ENCODE measurements at places on chromosomes 2 and 18. TPM values are rescaled to one million over a fixed set of nuclear protein-coding genes. Genes with fewer than 3 reads are reported as not detected.

Gene TUBA4B
- not detected for total RNA-seq

Gene UGT1A7
- total RNA-seq: 20.3 TPM

Gene ZNF512
- total RNA-seq: 40.6 TPM

Gene PREB
- 36.2 TPM for total RNA-seq

Gene MROH2A
- total RNA-seq: 2.9 TPM

Gene ANKRD30BL
- not detected for total RNA-seq

DNA sequence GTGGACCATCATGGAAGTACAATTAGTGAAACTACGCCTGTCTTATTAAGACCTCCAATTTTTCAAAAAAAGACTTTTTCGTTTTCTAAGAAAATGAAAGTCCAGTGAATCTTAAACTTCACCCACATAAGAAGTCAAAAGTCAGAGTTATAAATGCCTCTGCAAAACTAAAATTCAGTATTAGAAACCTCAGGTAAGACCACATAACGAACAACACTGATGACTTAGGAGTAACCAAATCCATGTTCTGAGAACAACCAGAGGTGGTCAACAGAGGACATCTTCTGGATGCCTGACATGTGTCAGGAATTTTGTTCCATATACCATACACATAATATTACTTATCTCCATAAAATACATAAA, 62.4 kb downstream of the RPL31 start:
- peaks cover 18% of the 10 kb centered on the region for H3K4me1 ChIP-seq
- H3K4me3 ChIP-seq: no peak overlapping the region
- H3K27ac ChIP-seq: peak overlapping the region; percentile 66

DNA sequence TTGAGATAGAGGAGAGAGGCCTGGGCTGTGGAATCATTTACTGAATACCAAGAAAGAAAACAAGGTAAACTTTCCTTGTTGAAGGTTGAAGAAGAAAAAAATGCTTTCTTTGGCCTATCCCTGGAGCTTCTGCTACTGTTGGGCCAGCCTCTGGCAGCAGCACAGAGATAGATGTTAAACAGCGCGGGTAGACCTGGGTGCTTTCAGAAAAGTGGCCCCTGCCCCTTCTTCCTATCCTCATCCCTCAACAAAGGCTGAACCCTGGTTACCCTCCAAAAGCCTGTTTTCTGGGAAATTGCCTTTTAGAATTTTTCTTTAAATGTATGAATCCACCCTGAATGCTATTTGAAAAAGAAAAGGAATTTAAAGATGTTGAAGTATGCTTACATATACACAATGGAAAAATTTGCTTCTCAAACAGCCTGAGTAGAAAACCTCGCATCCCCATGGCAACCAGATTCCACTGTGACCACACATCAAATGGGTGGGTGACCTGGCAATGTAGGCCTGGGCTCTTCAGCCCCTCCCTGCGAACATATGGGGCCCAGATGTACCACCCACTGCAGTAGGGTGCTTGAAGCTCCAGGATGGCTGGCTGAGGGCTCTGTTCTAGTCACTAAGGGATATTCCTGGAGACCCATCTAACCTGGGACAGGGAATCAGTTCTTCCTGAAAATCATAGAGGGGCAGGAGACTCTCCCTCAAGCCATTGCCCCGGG, 23.4 kb upstream of the CHRNA1 start:
- no peaks in the 10 kb centered on the region for H3K36me3 ChIP-seq
- no peak for DNase-seq
- no peaks in the 10 kb centered on the region for H3K27me3 ChIP-seq
- H3K4me3 ChIP-seq: no peak overlapping the region
- H3K4me1 ChIP-seq: no peaks in the 10 kb centered on the region

GRCh38 chr2:221200184-221200839, 371.8 kb downstream of the EPHA4 start:
- no peaks in the 10 kb centered on the region for H3K27me3 ChIP-seq
- H3K4me3 ChIP-seq: no peak overlapping the region
- DNase-seq: no peak
- no peak overlapping the region for H3K27ac ChIP-seq

- no peaks in the 10 kb centered on the region for H3K27me3 ChIP-seq
- no peak for DNase-seq
- no peaks in the 10 kb centered on the region for H3K36me3 ChIP-seq
- no peaks in the 10 kb centered on the region for H3K4me1 ChIP-seq
- H3K27ac ChIP-seq: no peak overlapping the region
- no peak overlapping the region for H3K4me3 ChIP-seq
Observed at GRCh38 chr2:151114874-151115273, 146.8 kb downstream of the RBM43 start.

DNA sequence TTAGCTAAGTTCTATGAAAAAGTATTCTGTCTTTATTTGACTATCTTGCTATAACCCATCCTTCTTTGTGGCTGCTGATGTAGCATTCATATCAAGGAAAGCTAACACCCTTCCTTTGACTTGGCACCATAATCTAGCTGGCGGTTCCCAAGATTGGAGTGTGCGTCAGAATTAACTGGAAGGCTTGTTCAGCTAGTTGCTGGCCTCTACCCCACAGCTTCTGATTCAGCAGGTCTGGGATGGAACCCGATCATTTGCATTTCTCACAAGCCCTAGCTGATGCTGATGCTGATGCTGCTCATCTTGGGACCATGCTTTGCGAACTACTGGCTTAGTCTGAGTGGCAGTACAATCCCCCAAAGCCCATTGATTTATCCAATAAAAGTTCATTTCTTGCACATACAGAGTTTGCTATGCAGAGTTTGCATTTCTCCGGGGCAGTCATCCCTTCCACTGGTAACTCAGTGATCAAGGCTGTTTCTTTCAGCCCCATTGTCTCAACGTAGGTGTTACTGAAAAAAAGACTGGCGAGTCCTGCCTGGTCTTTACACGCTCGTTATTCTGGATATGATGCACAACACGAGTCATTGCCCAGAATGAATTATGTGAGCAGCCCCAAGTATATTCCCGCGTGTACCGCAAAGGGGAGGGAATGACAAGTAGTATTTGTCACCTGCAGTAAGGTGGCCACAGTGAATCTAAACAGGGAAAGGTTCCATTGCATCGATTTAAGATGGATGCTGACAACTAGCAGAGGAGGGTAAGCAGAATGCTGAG, 96.5 kb downstream of the ZNF532 start:
- no peaks in the 10 kb centered on the region for H3K36me3 ChIP-seq
- no peaks in the 10 kb centered on the region for H3K4me1 ChIP-seq
- no peak for DNase-seq
- H3K27ac ChIP-seq: no peak overlapping the region

- H3K27me3 ChIP-seq: no peaks in the 10 kb centered on the region
- H3K36me3 ChIP-seq: peaks cover 9% of the 10 kb centered on the region
- H3K4me1 ChIP-seq: peaks cover 17% of the 10 kb centered on the region
- no peak for DNase-seq
- no peak overlapping the region for H3K4me3 ChIP-seq
- no peak overlapping the region for H3K27ac ChIP-seq
Observed at GRCh38 chr2:17757321-17757720, 3.4 kb downstream of the GEN1 start.

- H3K27ac ChIP-seq: no peak overlapping the region
- H3K27me3 ChIP-seq: no peaks in the 10 kb centered on the region
- no peak for DNase-seq
- no peaks in the 10 kb centered on the region for H3K36me3 ChIP-seq
- no peaks in the 10 kb centered on the region for H3K4me1 ChIP-seq
Observed at GRCh38 chr2:74759986-74760385, 73.9 kb upstream of the HK2 start.

- H3K36me3 ChIP-seq: no peaks in the 10 kb centered on the region
- H3K4me3 ChIP-seq: no peak overlapping the region
- no peaks in the 10 kb centered on the region for H3K4me1 ChIP-seq
- no peak overlapping the region for H3K27ac ChIP-seq
- H3K27me3 ChIP-seq: no peaks in the 10 kb centered on the region
- no peak for DNase-seq
Observed at GRCh38 chr18:76613755-76614120, 118.7 kb upstream of the ZNF516 start.

- H3K27ac ChIP-seq: no peak overlapping the region
- DNase-seq: no peak
- no peak overlapping the region for H3K4me3 ChIP-seq
- no peaks in the 10 kb centered on the region for H3K36me3 ChIP-seq
- H3K27me3 ChIP-seq: no peaks in the 10 kb centered on the region
- H3K4me1 ChIP-seq: no peaks in the 10 kb centered on the region
Observed at GRCh38 chr2:179443180-179443579, 178.5 kb upstream of the SESTD1 start.

- no peaks in the 10 kb centered on the region for H3K4me1 ChIP-seq
- H3K27me3 ChIP-seq: no peaks in the 10 kb centered on the region
- no peak overlapping the region for H3K4me3 ChIP-seq
- DNase-seq: no peak
- H3K27ac ChIP-seq: no peak overlapping the region
Observed at GRCh38 chr2:158291544-158292180, 164.9 kb downstream of the CCDC148 start.

GRCh38 chr2:236195726-236196125, 27.5 kb upstream of the GBX2 start:
- H3K27ac ChIP-seq: no peak overlapping the region
- H3K4me1 ChIP-seq: no peaks in the 10 kb centered on the region
- no peaks in the 10 kb centered on the region for H3K36me3 ChIP-seq
- DNase-seq: no peak
- H3K4me3 ChIP-seq: no peak overlapping the region

DNA sequence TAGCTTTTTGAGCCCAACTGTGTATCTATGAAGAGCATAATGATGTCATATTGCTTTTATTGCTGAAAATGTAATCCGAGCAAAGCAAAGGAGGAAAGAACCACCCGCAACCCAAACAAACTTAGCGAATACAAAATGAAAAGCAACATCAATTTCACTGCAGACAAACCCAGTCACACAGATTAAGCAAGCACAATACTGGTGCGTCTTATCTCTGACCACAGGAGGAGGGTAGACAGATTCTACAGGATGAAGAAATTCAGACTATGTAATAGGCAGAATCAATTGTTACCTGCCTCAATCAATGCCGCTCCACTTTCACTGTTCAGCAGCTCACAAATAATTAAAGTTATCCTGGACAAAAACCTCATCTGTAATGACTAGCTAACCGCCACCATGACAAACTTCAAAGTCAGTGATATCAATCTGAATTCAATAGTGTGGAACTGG, 115.5 kb upstream of the SP3 start:
- H3K27ac ChIP-seq: no peak overlapping the region
- H3K4me1 ChIP-seq: no peaks in the 10 kb centered on the region
- H3K4me3 ChIP-seq: no peak overlapping the region
- DNase-seq: no peak
- peaks cover 9% of the 10 kb centered on the region for H3K36me3 ChIP-seq

DNA sequence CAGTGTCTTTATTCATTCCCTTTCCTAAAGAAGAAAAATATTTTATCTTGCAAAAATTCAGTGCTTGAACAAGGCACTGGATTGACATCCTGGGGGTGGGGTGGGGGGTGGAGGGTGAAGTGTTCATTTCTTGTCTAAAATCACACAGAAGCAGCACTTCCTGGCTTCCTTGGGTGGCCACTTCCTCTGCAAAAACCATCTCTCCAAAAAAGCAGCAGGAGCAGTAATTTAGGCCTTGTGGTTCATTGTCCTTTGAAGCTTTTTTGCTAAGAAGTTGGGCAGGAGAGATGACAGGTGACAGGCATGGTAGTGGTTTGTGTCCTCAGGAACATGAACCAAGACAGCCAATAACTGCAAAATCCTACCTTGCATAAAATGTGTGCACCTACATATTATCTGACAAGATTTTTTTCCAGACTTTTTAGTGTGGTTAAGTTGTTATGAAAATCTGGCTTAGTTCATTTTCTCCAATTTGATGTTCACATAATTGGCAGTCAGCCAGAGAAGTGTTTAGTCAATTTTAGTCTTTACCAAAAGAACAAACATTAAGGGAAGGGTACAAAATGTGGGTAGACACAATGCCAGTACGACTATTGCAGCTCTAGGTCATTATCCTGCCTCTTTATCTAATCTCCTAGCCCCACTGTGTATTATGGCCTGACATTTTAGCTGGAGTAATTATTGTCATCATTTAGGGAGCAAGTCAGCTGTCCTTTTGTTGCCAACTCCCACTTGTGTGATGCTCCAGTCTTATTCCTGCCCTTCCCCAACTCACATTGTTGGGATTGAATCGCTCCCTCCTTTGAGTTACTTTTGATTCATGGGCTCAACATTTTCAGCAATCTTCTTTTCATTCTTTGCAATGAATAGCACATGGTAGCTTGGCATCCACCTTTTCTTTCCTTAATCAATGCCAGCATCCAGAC, 177.2 kb downstream of the MYO3B start:
- no peak overlapping the region for H3K4me3 ChIP-seq
- DNase-seq: no peak
- H3K36me3 ChIP-seq: no peaks in the 10 kb centered on the region
- no peaks in the 10 kb centered on the region for H3K27me3 ChIP-seq
- no peaks in the 10 kb centered on the region for H3K4me1 ChIP-seq

- peaks cover 46% of the 10 kb centered on the region for H3K36me3 ChIP-seq
- H3K4me1 ChIP-seq: peaks cover 29% of the 10 kb centered on the region
- DNase-seq: no peak
Observed at GRCh38 chr2:222900354-222900753, 39.5 kb downstream of the ACSL3 start.

- no peaks in the 10 kb centered on the region for H3K36me3 ChIP-seq
- peaks cover 28% of the 10 kb centered on the region for H3K4me1 ChIP-seq
- no peaks in the 10 kb centered on the region for H3K27me3 ChIP-seq
- no peak overlapping the region for H3K4me3 ChIP-seq
Observed at GRCh38 chr2:54459037-54459441, 2.9 kb downstream of the SPTBN1 start.

DNA sequence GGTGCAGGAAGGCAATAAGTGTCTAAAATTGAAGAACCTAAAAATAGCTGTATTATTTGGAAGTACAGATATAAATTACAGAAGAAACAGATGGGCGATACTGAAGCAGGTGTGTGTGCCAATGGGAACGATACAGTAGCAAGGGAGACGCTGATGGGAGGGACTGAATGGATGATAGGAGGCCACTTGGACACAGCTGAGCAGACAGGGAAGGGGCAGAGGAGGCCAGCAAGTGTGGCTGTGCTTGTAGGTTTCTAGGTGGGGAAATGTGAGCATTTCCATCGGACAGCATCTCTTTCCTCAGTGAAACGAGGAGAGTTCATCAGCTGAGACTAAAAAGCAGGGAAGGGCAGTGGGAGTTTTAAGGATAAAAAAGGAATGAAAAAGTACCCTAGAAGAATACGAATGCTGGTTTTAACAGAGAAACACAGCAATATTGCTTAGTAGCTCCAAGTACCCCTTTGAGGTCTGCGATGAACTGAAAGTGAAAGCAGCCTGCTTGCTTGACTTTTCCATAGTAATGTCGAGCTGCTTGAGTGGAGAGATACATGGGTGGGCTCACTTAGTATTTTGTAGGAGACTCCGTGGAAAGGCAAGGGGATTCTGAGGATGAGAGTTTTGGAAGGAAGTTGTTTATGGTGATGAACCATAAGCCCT, 91.7 kb upstream of the EPC2 start:
- H3K36me3 ChIP-seq: no peaks in the 10 kb centered on the region
- DNase-seq: no peak
- peaks cover 22% of the 10 kb centered on the region for H3K4me1 ChIP-seq
- H3K27ac ChIP-seq: no peak overlapping the region
- H3K4me3 ChIP-seq: no peak overlapping the region
- H3K27me3 ChIP-seq: no peaks in the 10 kb centered on the region

DNA sequence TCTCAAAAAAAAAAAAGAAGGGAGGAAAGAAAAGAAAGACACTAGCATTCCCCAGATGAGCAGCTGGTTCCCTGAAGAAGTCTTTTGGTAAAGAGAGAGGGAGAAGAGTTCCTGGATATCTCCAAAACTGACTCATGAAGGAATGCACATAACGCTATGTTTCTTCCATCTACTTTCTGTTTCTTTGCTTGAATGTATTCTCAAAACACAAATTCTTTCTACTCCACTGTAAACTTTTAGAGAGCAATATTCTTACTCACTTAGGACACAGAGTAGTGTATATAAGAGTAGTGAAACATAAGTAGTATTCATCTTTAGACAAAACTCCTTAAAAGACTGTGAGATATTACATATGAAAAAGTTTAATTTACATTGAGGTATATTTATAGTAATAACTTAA, 64.2 kb downstream of the TRIP12 start:
- H3K27ac ChIP-seq: no peak overlapping the region
- H3K4me1 ChIP-seq: peaks cover 10% of the 10 kb centered on the region
- DNase-seq: no peak
- H3K4me3 ChIP-seq: no peak overlapping the region

Measured in PC-9 (cell line).